Esophagus muscularis mucosa (tissue), 4 donors: ENCODE measurements at places on chromosomes 6 and 20. TPM values are rescaled to one million over a fixed set of nuclear protein-coding genes. Genes with fewer than 3 reads are reported as not detected.

- no peak for DNase-seq
Measured at GRCh38 chr20:1835186-1836035, 59.8 kb upstream of the SIRPA start.

DNA sequence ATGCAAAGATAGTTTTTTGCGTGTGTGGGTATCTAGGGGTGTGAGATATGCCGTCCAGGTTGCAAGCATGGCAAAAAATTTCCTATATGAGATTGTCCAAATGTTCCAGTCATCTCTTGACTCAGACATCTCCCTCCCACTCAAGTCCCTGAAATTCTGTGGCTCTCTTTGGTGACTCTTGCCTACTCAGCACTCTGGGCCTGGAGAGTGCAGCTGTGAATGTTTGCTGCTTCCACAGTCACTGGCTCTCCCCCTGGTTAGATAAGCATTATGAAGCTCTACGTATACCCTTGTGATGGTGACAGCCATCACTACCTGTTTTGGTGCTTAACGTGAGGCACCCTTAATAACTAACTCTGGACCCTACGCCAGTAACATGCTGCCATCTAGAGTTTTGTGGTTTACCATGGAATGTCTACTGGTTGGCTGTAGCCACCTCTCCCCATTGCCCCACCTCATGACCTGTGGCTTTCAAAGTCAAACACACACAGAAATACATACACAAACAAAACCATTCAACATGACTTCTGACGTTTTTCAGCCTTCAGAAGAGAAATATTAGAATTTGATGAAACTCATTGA is 621.9 kb upstream of the CITED2 start:
- DNase-seq, result no peak

ORC3 gene
- total RNA-seq, result 18.7 TPM

MDN1 gene
- total RNA-seq, result 26.0 TPM

DNA sequence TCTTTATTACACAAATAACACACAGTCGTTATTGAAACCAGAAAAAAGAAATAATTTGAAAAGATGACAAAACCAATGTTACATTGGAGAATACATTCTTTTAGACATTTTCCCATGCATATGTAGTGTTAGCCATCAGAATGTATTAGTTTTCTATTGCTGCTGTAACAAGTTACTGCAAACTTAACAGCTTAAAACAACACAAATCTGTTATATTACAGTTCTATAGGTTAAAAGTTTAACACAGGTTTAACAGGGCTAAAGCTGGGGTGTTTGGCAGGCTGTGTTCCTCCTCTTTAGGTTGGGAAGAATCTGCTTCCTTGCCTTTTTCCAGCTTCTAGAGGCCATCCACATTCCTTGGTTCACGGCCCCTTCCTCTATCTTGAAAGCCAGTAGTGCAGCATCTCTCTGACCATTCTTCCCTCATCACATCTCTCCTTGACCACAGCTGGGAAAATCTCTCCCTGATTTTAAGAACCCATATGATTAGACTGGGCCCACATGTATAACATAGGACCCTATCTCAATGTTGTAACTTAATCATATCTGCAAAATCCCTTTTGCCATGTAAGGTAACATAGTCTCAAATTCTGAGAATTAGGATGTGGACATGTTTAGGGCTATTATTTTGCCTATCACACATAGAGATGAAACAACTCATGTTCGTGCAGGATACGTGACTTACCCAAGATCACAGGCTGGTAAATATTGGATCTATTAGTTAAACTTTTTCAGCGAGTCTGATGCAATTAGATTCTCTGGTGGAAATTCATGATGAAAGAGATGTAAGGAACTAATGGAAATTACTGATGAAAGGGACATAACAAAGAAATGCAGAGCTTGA is 145.4 kb upstream of the TMEM170B start:
- DNase-seq, result no peak

GRCh38 chr6:56521454-56521853 is 121.2 kb downstream of the DST start:
- DNase-seq, result no peak

GRCh38 chr20:50026746-50027575 is 44.2 kb downstream of the SNAI1 start:
- DNase-seq, result no peak

GRCh38 chr20:56360133-56360907 is 1.5 kb downstream of the FAM210B start:
- no peak for DNase-seq

GPR6 gene
- total RNA-seq, result not detected

- DNase-seq, result no peak
Measured at GRCh38 chr6:40268614-40269013, 318.6 kb downstream of the LRFN2 start.

DNA sequence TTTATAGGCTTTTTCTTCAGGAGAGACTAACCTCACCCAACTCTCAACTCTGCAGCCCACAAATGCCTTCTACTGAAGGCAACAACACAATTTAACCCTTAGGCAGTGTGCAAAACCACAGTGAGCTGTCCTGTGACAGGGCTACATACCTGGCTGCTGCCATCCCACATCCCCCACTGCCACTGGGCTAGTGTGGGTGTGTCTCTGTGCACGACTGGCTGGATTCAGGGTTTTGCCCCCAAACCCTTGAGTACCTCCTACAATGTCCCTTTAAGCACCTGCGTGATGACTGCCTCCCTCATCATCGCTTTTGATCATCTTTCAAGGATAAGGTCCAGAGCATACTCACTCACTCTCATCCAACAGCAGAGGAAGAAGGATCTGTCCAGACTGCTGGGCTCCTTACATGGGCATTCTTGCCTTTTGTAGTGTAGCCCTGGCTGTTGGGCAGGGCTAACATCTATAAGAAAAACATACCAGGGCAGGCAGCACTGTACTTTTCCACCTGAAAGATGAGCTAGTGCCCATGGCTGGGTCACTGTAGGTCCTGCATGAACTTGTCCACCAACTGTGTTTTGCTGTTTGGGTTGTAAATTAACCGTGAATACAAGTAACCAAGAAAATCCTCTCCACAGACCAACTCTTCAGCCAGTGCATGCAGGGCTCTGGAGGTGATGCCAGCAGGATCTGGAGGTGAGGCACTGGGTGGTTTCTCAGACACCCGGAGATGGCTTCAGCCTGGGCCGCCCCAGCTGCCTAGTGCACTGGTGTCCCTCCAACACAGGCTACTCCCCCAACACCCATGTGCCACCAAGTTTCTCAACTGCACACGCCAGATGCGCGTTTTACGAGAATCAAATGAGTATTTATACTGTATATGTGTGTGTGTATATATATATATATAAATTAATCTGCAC is 45.2 kb downstream of the PLCG1 start:
- peak; percentile 83 for DNase-seq

EEF1A2 gene
- 7.6 TPM for total RNA-seq

DNA sequence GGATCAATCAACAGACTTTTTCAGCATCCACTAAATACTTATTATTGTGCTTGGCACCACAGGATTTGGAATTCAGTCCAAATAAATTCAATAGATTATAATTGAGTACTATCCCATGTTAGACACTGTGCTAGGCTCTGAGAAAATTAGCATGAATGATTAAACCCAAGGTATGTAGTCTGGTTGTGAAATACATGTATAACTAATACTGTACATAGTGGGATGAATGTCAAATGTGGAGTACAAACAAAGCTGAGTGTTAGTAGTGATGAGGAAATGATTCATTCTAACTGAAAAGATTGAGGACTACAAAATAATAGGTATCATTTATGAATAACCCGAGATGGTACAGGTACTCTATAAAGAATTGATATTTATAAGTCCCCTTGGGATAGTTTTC is 111.9 kb upstream of the FLRT3 start:
- no peak for DNase-seq

GABRR1 gene
- not detected for total RNA-seq

DNA sequence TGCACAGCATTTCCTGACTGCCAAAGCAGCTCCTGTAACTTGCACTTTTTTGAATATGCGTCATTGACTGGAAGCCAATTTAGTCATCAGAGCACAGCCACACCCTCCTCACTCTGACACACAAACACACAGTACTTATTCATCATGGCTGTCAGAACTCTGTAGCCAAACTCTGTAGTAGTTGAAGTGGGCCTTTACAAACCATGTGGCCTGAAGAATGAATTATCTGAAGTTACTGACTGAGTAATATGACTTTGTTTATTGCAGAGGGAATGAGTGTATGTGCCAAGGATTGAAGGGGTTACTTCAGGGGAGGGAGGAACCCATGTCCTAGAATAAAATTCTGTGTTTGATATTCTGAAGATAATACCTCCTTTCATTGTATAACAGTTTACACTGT is 102.7 kb downstream of the FIG4 start:
- no peak for DNase-seq

TNFAIP3 gene
- total RNA-seq, result 54.3 TPM

GRCh38 chr20:63529861-63530787 is 7.1 kb downstream of the PTK6 start:
- DNase-seq, result no peak

GRCh38 chr20:32674362-32674789 is 635 bp upstream of the C20orf203 start:
- no peak for DNase-seq

- DNase-seq, result no peak
Measured at GRCh38 chr6:106643061-106643460, 13.7 kb downstream of the QRSL1 start.

SUMO4 gene
- 0.83 TPM for total RNA-seq

- DNase-seq, result no peak
Measured at GRCh38 chr20:54372313-54372712, 103.1 kb upstream of the DOK5 start.

DNA sequence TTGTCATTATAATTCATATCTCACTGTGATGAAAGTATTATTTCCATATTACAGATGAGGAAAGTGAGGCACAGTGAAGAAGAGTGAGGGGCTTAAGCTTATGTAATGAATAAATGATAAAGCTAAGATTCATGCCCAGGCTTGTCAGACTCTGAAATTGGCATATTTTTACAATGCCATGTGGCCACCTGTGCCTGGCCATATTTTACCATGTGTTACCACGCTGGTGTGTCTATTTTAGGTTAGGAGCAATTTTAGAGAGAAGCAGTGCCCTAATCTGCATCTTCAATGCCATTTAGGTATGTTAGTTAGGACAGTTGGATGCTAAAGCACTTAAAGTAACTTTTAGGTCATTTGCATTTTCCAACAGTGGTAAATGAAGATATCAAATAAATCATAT is 188.0 kb upstream of the FLRT3 start:
- DNase-seq, result no peak

C6orf132 gene
- 1.7 TPM for total RNA-seq

GRCh38 chr6:113402544-113402943 is 454.6 kb upstream of the MARCKS start:
- DNase-seq, result no peak

FILIP1 gene
- total RNA-seq, result 41.7 TPM

CLIC5 gene
- total RNA-seq, result 6.2 TPM

- no peak for DNase-seq
Measured at GRCh38 chr6:10507715-10508114, 13.4 kb upstream of the GCNT2 start.

RHAG gene
- total RNA-seq, result 1.4 TPM

PEX6 gene
- total RNA-seq, result 21.6 TPM

- DNase-seq, result no peak
Measured at GRCh38 chr6:39924283-39924682, 10.0 kb downstream of the MOCS1 start.

- DNase-seq, result no peak
Measured at GRCh38 chr6:169499848-169500247, 202.0 kb downstream of the WDR27 start.

- DNase-seq, result no peak
Measured at GRCh38 chr6:68679399-68679798, 44.3 kb downstream of the ADGRB3 start.

GRCh38 chr20:53322651-53323050 is 271.0 kb downstream of the ZNF217 start:
- DNase-seq, result no peak

SNX21 gene
- 69.6 TPM for total RNA-seq

- DNase-seq, result no peak
Measured at GRCh38 chr6:35049156-35049735, 91.9 kb downstream of the TCP11 start.

DNA sequence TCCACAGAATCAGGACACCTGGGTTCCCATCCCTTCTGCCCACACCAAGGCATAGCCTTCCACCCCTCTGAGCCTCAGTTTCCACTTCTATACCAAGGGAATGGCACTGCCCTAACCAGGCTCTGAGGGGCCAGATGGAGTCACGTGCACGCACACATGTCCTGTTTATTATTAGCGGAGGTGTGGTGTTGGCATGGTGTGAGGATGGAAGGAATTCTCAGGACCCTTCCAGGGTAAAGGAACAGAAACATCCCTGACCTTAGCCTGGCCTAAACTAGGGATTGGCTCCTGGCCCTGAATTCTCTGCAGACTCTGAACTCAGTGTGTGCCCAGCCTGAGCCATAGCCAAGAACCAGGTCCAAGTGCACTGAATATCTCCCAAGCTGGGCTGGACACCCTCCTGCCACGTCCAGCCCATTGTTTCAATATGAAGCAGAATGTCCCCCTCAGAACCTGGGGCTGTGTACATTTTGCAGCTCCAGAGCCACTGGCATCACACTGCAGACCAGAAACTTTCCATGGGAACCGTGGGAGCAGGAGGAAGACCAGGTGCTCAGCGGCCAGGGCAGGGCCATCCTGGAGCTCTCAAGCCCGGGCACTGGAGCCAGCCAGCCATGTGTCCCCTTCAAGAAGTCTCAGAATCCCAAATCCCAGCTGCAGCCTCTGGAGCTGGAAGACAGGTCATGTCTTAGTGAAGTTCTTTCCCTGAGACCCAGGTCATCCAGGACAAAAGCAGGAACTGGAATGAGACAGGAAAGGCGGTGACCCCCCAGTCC is 208.4 kb downstream of the ANKRD60 start:
- no peak for DNase-seq

CD93 gene
- total RNA-seq, result 80.4 TPM

DNA sequence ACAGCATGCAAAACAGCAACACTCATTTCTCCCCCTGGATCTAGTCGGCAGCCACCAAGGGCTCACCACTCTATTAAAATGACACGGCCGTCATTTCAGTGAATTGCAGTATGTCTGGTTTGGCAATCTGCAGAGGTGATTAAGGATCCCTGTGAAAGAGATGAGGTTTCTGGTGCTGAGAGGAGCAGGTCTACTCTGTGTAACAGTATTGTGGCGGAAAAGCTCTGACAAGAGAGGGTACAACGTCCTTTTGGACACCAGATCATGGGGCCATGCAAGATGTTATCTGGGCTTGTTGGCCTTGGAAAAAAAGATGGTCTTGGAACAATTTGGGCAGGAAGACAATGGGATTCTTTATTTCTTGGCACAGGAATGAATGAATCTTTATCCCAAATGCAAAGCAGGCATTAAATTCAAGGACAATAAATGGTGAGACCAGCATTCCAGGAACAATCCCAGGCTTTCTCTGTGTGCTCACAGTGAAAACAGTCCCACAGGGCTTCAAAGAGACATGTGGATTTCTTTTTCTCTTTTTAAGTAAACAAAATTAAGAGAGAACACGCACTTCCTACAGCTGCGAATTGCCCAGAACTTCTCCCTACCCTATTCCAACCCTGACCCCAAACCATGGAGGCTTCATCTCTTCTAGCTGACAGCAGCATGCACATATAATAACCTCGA is 33.7 kb upstream of the ADGRF1 start:
- DNase-seq, result no peak

DNA sequence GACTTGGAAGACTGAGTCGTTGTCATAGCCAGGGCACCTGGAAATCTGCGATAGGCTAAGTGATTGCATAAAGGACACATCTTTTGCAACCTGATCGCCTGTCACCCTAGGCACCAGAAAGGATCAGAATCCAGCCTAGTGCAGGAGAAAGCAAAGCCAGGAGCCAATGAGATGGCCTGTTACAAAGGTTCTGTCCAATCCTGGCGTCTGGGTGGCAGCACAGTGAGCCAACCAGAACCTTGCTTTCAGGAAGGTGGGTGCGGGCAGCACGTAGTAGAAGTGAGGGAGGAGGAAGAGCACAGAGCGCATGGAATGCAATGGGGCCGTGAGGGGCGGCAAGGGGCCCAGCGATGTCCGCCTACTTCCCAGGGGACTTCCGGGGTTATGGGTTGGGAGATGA is 120.4 kb upstream of the GGTLC1 start:
- DNase-seq, result no peak
